CD4-positive, alpha-beta T cell treated with Interleukin-12 subunit alpha and Interleukin-12 subunit beta, for 1 hour (primary cell): ENCODE measurements at places on chromosomes 5 and 9.
A peak's percentile ranks its signal among the peaks of the same experiment; 100 is the strongest.

- DNase-seq: no peak
Observed at GRCh38 chr5:93677359-93677891, 64.0 kb downstream of the POU5F2 start.

GRCh38 chr5:133890776-133891280 is 77.6 kb downstream of the C5orf15 start:
- no peak for DNase-seq

DNA sequence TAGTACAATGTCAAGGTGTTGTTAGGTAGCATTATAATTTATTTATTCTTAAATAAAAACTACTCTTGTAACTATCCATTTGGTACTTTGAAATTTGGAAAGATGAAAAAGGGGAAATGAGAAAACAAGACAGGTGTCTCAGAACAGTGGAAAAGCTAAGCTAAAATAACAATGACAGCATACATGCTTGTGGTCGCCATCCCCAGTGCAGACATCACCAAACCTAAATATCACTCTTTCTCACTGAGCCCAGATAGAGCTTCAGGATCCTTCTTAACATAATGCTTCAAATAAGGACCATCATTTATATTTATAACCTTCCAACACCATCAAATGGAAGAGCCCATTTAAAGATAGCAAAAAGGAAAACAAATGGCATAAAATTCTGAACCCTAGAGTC is 434.4 kb upstream of the BRINP1 start:
- no peak for DNase-seq

DNA sequence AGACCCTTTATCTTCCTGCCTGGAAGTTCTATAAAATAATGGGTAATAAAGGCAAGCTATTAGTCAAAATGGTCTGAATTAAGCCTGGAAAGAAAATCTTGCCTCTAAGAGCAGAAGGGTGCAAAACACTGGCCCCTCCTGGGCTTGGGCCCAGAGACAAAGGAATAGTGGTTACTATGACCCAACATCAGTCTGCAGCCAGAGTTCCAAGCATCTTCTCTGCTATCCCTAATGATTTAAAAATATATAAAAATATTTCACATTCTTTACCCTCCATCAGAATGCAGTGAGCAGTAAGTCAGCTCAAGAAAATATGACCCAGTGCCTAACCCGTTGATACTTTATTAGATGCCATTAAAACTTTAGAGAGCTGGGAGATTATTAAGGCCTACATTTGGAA is 14.7 kb downstream of the TNFAIP8 start:
- DNase-seq: no peak

DNA sequence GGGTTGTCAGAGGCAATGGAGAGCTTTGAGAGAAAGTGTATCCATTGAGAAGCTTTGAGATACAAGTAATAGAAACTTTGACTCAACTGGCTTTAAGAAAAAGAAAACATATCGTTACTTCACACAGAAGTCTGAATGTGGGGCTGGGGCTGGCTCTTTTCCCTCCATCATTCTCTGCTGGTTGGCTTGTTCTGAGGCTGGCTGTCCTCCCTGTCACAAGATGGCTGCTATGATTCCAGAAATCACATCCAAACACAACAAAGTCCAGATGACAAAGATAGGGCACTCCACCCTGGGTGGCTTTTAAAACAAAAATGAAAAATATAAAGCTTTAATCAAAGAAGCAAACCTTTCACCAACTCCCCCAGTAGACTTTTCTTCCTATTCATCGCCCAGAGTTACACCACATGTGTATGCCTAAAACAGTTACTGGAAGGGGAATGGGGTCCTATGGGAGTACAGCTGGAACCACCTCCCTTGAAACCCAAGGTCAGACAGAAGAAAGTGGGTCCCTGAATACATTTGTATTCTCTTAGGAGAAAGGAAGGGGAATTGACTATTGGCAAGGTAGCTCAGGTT is 284.3 kb downstream of the GAS1 start:
- DNase-seq: no peak

DNA sequence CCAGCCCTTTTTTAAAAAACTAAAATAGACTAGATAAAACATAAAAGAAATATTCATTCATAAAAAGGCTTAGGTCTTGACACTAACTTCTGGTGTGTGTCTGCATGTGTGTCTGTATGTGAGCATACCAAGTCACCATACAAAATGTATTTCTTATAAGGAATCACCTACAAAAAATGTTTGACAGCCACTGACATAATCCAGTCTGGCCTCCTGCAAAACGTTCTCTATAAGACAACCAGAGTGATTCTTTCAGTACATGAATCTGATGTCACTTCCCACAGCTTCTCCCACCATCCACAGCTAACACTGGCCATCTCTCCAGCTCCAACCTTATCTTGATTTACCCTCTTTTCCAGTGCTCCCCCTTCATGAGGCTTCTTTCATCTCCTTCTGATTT is 192.3 kb downstream of the TLE1 start:
- no peak for DNase-seq

DNA sequence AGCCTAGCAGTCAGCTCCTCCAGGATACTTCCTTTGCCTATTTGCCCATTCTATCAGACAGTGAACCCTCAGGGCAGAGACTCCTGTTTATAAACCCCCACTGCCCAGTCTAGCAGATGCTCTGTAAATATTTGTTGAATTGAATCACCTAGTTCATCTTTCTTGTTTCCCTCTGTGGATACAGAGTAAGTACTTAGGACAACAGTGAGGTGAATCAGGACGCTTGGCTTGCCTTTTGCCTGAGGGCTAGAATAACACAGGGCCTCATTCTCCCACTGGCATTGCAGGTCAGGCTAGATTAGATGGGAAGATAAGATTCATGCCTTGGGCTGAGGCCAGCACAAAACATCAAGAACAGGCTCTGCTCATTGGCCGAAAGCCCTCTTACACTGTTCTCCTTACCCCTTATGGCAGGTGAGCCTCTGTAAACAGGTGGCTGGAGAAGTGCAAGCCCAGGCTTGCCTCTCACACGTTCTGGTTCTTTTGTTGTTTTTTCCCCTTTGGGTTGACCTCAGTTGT is 22.2 kb downstream of the TNFSF8 start:
- DNase-seq: peak; percentile 20

DNA sequence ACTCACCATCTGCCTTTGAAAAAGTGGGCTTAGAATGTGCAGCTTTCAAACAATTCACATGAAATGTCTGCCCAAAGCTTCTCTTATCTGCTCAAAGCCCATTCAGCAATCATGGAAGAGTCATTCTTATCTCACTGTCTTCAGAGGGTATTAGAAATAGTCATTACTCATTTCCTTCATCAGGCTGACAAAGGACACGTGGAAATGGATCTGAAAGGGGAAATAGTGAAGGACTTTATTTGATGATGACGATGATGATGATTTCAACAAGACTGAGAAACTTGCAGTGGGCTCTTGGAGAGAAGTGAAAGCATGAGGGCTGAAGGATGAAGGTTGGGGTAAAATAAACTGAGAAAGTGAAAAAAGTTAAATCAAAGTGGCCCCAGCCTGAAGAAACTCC is 194.3 kb downstream of the SMARCA2 start:
- DNase-seq: no peak

DNA sequence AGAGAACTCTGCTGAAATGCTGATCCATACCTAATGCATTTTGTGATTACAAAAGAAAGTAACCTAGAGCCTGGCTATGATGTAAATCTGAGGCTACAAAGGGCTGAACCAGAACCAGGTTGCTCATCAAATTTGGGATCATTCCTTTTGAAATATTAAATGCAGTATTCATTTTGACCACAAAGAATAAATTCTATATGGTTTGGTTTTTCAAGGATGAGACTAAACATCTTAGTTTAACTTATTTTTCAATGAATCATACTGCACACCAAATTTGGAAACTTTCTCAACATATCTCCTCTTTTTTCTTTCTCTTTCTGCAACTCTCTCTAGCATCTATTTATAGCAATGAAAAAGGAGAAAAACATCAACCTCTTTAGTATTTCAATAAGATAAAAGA is 46.5 kb downstream of the CEMIP2 start:
- DNase-seq: no peak

DNA sequence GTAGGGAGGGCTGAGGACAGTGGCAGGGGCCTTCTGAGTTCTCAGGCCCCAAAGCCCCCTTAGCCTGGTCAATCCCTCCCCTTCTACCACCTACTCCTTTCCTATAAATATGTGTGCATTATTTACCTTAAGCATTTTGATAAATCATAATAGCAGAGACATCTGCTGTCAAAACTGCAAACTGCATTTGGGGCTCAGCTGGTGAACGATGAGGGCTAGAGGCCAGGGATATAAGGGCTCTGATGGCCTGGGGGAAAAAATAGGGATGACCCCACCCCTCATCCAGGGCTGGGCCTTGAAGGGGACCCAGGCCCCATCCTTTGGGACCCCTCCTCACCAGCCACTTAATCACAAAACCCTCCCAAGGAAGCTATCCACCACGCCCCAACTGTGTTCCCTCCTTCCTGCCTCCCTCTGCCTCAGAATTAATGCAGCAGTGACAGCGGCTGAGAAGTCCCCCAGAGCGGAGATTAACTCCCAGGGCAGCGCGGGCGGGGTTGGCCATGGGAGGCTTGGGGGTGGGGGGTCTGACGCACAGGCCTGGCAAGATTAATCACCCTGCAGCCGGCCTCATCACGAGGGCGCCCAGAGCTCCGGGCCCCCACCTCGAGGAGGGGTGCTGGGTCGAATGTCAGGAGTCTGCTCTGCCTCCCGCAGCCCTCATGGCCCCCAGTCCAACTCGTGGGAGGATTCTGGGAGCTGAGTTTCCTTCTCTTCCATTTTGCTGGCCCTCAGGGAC is 42.1 kb downstream of the CXXC5 start:
- peak; percentile 41 for DNase-seq

- DNase-seq: no peak
Observed at GRCh38 chr5:100772006-100772405, 131.1 kb downstream of the ST8SIA4 start.

- no peak for DNase-seq
Observed at GRCh38 chr9:89309608-89310474, 1.2 kb upstream of the CKS2 start.

GRCh38 chr5:119049824-119050449 is 20.9 kb upstream of the DMXL1 start:
- no peak for DNase-seq

GRCh38 chr5:51382521-51383130 is 622 bp upstream of the ISL1 start:
- DNase-seq: no peak

DNA sequence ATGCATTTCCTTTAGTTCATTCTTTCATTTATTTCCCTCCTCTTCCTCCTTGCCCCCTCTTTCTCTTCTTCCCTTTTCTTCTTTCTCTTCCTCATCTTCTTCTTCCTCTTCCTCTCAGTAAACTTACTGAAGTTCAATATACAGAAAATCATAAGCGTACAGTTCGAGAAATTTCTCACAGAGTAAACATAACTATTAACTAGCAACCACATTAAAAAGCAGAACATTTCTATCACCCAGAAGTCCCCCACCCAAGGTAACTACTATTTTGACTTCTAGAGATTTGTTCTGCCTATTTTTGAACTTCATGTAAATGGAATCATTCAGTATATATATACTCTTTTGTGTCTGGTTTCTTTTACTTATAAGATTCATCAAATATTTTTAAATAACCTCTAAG is 48.2 kb downstream of the TNFAIP8 start:
- no peak for DNase-seq

DNA sequence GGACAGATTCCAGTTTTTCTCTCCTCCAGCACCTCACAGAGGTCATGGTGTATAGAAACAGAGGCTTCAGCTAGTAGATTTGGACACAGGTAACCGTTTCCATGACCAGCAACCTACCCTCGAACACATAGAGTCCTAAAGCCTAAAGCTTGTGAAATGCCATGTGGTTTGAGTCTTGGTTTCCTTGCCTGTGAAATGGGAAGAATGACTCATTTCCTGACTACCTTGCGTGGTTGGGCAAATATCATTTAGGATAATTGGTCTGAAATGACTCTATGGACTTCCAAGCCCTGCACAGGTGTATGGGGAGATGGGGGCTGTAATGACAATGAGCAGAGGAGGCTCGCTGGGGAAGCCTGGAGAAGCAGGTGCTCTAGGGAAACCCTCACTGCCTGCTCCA is 134.6 kb downstream of the TTLL11 start:
- no peak for DNase-seq

DNA sequence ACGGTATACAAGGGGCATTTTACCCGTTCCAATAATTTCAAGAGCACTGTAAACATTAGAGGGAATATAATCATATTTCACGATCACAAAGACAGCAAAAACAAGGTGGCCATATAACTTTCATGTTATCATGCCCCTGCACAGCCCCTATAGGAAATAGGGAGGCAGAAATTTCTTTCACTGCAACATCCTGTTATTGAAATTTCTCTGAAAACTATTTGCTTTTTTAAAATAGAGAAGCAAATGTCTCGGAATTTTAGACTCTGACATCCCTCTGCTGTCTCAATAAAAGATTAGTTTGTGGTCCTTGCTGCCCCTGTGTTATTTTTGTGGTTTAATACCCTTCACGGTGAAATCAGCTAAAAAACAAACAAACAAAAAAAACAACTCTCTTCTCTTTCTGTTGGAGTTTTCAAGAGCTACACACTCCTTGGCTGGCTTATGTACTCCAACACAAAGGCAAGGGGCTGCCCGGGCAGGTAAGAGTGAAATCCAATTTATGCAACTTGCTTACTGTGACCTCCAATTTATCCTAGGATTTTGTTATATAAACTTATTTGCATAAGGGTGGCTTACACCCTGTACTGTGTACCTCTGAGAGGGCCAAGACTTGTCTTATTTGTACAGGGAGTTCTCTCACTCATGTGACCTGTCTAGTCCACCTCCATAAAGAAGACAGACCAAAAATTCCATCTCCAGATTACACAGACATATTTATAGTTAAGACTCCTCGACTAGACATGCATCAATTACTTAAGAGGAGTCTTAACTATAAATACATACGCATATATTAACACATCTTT is 223.6 kb downstream of the MLLT3 start:
- no peak for DNase-seq

GRCh38 chr5:57887851-57888621 is 405.4 kb upstream of the ACTBL2 start:
- no peak for DNase-seq

DNA sequence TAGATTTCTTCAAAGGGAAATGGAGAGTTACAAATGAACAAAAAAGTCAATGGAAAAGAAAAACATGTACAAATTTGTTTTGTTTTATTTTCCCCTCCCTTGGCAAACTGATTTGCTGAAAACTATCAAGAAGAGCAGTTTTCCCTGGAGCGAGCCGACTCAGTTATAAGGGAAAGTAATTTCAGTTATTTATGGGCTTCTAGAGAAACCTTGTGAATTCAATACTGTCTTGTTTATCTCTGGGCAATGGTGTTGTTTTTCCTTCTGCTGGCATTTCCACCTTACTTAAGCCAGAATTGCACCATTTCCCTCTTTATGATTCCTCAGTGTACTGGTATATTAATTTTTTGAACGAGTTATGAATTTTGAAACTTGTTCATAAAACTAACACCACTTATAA is 1163.6 kb downstream of the CDH12 start:
- DNase-seq: no peak

- no peak for DNase-seq
Observed at GRCh38 chr9:127140842-127141675, 18.6 kb upstream of the ANGPTL2 start.
